Activated B cell treated with CpG ODN at 0.5 μM for 24 hours (primary cell): ENCODE measurements at places on chromosomes 11 and 22.
A peak's percentile ranks its signal among the peaks of the same experiment; 100 is the strongest.

GRCh38 chr11:62535802-62536201, 10.8 kb downstream of the AHNAK start:
- no peak for DNase-seq

DNA sequence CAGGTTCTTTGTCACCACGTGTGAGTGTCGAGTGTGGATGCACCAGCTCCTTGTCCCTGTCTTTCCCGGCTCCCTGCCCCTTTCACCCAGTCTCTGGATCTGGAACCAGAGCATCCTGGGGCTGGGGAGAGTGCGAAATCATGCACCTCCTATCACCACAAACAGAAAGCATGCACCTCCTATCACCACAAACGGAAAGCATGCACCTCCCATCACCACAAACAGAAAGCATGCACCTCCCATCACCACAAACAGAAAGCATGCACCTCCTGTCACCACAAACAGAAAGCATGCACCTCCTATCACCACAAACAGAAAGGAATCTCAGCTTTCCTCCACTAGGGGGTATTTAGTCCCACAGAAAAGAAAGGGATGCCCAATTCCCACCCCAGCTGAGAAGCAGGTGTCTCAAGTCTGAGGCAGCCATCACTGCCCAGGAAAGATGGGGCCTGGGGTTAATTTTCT, 5.9 kb upstream of the GLB1L3 start:
- no peak for DNase-seq

- no peak for DNase-seq
Observed at GRCh38 chr22:31350410-31350863, 4.3 kb upstream of the PATZ1 start.

- no peak for DNase-seq
Observed at GRCh38 chr11:45926536-45927331, 4.3 kb downstream of the LARGE2 start.

- peak; percentile 54 for DNase-seq
Observed at GRCh38 chr11:14249121-14249963, 109.6 kb downstream of the RRAS2 start.

GRCh38 chr22:24137595-24137994, 43.7 kb upstream of the SUSD2 start:
- DNase-seq: no peak

- DNase-seq: no peak
Observed at GRCh38 chr11:37320921-37321320, 722.9 kb upstream of the RAG2 start.

DNA sequence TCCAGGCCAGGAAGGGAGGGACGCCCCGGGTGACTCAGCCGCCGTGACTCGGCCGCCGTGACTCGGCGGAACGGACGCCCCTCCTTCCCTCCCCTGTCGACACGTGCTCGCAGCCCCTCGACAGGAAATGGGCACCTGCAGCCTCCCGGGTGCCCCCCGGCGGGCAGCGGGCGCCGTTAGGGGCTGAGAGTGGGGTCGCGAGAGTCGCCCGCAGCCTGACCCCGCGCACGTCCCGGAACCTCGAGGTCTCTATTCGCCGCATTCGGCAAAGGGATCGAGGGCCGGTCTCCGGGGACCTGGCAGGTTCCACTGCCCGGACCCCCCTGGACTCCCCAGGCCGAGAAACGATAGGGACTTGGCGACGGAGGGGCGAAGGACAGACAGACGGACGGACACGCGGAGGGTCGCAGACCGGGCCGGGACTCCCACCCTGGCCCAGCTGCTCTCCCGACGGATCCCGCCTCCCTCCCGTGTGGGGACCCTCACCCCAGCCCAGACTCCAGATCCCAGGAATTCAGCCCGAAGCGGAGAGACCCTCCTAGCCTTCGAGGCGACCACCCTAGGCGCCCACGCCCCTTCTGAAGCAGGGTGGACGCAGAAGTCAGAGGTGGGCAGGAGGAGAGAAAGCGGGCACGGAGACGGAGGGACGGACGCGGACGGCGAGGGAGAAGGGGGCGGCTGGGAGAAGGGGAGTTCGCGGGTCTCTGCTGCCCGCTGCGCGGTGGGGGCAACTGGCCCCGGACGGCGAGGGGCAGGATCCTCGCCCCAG, 648 bp downstream of the FOSL1 start:
- peak; percentile 53 for DNase-seq

DNA sequence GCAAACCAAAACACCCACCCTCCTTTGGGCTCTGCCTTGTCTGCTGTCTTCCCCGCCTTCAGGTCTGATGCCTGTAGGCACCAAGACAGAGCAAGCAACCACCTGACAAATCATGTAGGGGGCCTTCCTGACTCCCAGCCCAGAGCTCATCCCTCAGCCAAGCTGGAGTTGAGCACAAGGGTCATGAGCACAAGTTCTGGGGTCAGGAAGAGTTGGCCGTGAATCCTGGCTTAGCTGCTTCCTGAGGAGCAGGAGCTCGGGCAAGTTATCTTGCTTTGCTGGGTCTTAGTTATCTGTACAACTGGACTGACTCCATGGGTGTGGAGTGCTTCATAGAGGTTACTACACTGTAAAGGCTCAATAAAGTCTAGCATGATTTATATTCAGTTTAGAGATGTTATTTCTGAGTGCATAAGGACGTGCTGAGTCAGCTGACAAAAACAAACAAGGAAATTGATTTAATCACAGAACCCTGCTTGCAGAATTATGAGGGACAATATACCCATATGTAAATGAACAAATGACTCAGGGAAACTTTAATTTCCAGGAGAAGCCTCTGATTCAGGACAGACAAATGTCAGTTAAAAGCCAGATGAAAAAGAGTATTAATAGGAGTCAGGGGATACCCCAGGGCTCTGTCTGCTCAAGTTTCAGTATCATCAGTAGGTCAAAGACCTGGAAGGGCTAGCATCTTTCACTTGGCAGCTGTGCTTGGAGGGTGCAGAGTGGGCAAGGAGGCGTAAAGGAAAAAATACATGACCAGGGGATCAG, 15.0 kb upstream of the APOA1 start:
- DNase-seq: no peak

DNA sequence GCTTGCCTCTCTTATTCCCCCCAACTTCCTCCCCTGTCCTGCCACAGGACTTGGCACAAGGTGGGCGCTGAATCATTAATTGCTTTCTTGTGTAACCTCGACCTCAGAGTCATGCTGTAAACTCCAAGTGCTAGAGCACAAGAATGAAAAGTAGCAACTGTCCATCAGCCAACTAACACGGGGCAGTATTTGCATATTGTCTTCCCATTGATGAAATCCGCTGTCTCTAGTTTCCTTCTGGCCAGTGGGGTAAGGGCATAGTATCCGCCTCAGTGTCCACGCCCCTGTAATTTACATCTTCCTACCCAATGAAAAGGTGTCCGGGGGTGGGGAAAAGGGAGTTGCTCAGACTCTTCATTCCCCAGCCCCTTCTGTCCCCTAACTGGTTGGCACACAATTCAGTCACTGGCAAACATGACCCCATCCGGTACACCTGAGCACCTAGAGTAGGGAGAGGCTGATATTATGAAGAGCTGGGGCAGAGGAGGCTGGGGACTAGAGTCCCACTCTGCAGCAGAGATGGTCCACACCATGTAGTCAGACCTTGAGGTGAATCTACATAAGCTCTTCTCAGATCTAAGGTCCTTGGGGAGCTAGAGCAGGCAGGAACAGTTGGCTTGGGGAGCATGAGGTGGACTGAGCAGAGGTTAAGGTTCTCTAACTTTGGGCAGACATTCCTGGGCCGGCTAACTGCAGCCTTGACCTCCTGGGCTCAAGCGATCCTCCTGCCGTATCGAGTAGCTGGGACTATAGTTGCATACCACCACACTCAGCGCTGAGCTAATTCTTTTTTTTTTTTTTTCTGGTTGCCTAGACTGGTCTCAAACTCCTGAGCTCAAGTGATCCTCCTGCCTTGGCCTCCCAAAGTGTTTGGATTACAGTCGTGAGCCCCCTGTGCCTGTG, 6.8 kb upstream of the GGA1 start:
- no peak for DNase-seq

- no peak for DNase-seq
Observed at GRCh38 chr22:46057246-46058090, 80.5 kb upstream of the WNT7B start.

- DNase-seq: peak; percentile 31
Observed at GRCh38 chr11:44726283-44727113, at the start of gene TSPAN18. Gene TSPAN18 (plus strand): TSS chr11:44726962. CDS start chr11:44906417, 179,455 bp downstream.

GRCh38 chr11:104152941-104153505, 10.9 kb downstream of the PDGFD start:
- DNase-seq: no peak

DNA sequence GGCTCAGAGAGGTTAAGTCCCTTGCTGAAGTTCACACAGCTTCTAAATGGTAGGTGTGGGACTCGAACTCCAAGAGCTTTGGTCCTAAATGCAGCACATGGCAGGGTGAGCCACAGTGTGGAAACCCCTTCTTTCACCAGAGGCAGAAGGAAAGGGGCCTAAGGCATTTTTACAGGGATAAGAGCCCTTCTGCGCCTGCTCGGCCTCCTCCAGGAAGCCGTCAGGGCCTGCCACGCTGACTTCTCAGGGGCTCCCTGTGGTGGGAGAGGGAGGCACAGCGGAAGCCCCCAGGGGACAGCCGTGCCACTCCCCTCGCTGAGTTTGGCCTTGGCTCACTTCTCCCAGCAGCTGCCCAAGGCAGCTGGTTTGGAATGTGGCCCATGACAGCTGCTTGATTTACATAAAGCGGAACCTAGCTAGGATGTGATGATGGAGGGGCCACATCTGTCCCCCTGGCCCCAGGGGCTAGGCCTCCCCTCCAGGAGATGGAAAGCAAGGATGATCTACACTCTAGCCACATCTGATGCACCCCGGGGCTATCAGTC, 35.4 kb downstream of the CD82 start:
- DNase-seq: peak; percentile 75

DNA sequence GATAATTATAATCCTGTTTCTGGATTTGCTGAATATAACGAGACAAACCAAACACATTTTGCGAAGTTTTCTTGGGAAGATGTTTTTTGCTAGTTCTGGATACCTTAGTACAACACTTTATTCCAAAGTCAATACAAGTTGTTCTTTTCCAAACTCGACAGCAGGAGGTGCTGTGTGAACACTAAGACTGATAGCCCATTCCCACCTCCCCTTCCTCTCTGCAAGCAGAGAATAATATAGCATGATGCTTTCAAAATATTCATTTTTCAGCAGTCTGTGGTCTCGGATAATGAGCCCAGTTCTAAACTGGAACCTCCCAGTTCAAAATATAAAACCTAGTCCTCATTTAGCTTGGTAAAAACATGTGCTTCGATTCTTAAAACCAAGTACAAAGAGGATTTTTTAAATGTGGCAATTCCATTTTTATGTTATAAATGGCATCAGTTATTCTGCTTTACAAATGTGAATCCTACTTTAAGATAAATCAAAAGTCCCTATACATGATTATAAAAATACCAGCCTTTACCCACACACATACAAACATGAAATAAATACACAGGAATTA, 129.1 kb downstream of the DCDC1 start:
- DNase-seq: no peak

DNA sequence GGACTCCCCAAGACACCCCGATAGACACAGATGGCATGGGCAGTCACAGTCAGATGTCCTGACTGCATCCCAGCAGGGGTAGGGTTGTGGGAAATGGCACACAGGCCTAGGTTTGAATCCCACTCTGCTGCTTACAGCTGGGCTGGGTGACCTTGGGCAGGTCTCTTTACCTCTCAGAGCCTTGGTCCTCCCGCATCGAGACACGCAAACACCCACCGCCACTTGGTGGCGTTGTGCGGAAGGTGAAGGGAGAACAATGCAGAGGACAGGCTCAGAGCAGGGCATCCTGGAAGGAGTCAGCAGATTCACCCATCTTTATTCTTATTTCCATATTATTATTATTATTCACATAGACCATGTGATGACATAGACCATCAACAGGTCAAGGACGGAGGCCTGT, 140.5 kb downstream of the MIAT start:
- no peak for DNase-seq

DNA sequence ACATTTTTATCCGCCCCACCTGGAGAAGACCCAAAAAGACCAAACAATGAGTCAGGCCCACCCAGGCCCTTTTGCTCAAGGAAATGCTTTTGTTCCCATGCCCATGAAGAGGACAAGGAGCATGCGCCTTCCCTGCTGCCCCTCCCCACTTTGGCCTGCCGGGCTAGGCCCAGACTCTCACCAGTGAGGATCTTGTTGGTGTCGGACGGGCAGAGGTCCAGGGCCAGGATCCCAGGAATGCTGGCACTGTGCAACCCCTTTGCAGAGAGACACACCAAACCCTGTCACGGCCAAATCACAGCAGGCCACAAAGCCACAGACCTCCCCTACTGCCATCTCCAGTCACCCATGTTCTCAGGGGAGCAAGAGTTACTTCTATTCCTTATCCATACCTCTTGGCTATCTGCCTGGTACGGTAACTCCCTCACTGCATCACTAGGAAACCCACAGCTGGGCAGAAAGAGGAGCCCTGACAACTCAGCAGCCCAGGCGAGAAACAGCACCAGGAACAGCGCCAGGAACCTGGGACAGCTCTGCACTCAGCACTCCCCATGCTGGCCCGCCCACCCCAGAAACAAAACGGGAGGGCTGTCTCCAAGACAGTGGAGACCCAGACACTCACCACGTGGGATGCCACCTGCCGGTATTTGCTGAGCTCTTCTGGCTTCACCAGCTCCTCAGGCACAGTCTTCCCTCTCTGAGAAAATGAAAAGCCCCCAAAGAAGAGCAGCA, 5.5 kb downstream of the PRPF19 start:
- no peak for DNase-seq

- DNase-seq: no peak
Observed at GRCh38 chr22:49521787-49522224, 305.9 kb downstream of the BRD1 start.

DNA sequence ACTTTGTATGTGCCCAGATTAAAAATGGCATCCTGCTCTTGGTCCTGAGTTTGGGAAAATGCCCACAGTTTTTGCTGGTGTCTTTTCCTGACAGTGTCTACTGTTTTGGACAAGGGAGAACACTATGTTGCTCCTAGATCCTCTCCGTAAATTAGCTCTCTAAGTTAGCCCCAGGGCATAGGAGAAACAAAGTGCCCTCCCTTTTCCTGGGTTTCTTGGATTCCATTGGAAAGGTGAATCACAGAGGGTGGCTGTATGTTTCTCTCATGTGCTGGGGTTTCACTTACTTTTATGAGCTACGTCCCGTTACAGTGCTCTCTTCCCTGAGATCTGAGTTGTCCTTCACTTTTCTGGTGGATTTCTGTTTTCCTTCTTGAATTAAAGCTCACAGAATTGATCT, 782.8 kb downstream of the CNTN5 start:
- no peak for DNase-seq

DNA sequence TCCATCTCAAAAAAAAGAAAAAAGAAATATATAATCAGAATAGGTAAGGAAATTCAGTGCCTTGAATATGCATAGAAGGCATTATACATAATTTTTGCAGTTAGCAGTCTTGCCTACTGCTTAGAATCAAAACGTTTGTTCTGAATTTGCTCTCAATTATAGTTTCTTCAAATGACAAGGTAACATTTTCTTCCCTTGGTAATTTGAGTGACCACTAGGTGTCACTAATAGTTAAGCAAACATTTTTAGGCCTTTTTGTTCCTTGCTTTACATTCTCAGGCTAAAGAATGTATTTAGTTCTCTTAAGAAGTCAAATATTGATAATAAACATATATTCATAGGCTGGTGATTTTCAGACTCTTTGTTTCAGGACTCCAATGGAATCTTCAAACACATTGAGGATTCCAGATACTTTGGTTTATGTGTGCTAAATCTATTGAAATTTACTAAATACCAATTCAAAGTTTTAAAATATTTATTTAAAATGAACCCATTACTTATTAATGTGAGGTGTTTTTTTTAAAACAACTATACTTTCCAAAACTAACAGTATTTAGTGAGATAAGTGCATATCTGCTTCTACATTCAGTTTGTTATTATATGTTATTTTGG, 55.0 kb upstream of the DEPDC7 start:
- no peak for DNase-seq

GRCh38 chr11:77734890-77735289, 85.6 kb downstream of the RSF1 start:
- no peak for DNase-seq

- no peak for DNase-seq
Observed at GRCh38 chr11:114153224-114153623, 93.7 kb downstream of the ZBTB16 start.
